HCEC 1CT (cell line): ENCODE measurements at places on chromosomes 2 and 18.

DNA sequence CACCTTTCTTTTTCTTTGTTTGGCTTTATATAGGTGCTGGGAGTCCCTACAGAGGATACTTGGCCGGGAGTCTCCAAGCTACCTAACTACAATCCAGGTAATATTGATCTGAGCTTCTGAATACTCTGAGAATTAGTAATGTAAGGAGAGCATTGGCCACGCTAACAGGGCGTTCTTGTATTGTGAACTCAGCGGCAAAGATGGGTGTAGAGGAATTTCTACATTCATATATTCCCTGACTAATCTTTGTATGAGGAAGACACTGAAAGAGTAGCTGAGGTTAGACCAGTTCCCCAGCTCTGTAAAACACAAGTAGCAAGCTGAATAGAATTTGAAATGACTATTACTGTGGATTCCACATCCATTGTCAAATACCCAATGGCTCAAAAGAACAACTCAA, 48.5 kb downstream of the CDK15 start:
- peak; percentile 80 for DNase-seq

DNA sequence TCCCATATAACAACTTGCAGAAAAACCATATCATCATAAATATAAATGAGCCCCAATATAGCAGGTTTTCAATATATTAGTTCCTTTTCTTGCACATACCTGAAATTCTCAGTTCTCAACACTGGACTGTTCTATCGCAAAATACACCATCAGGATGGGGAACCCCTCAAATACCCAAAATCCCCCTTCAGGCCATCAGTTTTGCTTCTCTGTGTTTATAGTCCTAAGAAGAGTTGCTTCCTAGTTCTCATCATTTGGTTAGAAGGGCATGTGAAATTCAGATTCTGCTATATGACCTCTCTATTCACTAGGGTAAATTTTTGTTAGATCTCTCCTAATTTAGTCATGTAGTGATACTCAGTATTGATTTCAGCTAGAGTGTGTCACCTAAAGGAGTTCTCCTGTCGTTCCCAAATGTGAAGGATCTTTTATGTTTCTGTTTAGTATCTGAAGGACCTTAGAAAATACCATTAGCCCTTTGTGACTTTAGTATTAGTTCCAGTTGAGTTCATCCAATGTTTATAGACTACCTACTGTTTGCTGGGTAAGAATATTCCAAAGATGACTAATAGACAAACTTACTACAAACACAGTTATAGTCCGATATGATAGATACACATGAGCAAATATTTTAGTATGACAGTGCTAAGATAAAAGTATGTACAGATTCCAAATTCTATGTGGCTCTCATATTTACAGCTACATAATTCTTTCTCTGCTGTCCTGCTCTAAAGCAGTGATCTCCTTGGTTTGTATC, 115.8 kb downstream of the TTC27 start:
- peak; percentile 42 for DNase-seq

DNA sequence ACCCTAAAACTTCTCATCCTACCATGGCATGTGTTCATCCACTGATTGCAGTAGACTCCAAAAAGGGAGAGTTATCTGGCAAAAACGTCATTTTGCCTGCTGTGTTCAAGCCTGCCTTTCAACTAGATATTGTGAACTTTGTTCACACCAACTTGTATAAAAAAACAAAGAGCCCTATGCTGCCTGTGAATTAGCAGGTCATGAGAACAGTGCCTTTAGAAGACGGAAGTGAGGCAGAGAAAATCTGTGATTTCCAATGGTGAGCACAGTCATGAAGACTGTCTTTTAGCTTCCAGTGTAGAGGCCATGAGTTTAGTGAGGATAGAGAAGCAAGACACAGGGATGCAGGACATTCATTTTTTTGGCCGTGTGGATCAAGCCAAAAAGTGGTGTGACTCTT, 103.6 kb upstream of the PGAP1 start:
- no peak for DNase-seq

DNA sequence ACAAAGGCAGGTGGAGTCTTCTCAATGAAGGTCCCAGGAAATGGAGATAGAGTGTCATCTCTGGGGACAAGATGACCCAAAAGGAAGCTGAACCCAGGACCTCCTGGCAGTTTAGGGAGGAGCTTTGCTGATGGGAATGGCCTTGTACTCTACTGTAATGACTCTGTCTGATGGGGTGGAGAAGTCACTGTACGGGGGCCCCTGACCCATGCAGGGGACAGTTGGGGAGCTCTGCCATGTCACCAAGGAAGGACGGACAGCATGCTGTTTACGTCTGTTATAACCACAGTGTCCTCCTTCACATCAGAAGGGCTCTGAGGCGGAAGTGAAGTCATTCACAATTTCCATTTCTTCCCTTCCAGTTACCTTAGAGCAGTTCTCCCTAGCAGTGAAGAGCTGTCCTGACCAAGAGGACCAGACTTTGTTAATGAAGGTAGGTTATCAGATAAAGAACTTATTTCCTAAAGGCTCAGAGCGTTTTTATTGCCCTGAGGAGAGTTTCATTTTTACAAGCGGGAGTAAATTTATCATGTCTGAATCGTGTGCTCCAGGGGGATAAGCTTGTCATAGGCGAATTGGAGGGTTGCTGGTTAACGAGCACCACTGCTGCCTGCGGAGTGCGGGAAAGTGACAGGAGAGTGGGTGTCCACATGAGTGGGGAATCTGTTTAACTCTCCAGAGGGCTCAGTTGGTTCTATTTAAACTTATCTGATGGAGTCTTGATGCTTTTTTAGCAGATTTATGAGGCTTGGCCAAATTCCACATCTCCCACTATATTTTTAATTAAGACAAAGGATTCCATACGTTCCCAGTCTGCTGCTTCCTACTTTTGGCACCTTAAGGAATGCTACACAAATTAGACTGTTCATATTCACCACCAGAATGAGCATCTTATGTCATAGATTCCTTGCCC, 71.6 kb upstream of the BCL2L11 start:
- no peak for DNase-seq

DNA sequence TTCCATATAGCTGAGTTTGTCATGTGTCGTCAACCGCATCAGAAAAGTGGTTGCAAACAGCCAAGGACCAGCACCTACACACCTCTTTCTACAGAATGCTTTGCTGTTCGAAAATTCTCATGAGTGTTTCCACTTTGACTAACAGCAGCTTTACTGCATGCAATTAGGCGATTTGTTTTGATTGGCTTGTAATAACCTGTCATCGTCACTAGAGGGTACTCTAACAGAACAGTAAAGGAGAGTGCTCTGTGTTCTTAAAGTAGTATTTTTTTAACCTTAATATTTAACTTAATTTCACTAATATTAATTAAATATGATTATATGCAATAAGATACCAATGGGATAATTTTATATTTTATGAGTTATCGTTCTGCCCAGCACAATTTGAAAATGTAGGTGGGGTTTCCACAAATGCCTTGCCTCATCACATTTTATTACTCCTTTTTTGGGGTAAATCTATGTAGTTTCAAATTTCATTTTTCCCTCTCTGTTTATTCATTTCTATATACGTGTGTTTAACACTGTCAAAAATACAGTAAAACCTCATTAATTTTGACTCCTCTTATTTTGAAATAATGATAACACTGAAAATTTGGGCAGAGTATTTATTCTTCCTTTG, 502.2 kb downstream of the NRXN1 start:
- peak; percentile 37 for DNase-seq

GRCh38 chr2:28419443-28420270, 27.0 kb downstream of the FOSL2 start:
- no peak for DNase-seq

DNA sequence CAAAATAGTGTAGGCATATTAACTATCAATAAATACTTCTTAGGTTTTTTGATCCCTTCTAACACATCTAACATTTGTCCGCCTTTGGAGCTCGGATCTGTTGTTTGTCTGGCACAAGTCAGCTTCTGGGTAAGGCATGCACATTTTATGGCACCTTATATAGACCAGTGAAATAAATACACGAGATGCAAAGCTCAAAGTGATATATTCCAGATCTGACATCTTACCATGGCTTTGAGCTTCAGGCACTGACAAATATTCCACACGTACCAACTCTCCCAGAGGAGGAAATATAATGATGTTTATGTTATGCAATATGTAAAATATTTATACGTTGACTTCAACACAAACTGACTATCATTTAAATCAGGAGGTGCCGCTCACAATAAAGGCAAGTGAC, 430.1 kb upstream of the SMIM21 start:
- DNase-seq, result no peak

DNA sequence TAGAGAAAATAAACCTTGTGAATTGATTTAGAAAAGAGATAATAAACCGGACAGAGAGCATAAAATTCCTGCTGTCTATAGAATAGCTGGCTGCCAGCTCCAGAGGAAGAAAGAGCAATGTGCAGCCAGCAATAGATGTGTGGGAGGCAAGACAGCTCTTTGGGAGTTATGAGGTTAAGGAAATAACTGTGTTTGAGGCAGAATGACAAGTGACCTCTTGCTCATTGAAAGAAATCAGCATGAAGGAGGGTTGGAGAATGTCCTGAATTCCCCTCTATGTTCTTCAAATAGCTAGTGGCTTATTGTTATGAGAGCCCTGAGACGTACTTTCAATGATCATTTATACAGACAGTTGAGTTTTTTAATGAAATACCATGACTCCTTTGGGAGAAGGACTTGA, 1009.9 kb upstream of the NXPH2 start:
- no peak for DNase-seq

GRCh38 chr18:44887227-44887631, 206.5 kb downstream of the SETBP1 start:
- no peak for DNase-seq

- no peak for DNase-seq
These were observed 280.0 kb downstream of the FIGN start for GRCh38 chr2:163455815-163456214.

GRCh38 chr2:208565690-208566416, 159.3 kb downstream of the PTH2R start:
- no peak for DNase-seq

DNA sequence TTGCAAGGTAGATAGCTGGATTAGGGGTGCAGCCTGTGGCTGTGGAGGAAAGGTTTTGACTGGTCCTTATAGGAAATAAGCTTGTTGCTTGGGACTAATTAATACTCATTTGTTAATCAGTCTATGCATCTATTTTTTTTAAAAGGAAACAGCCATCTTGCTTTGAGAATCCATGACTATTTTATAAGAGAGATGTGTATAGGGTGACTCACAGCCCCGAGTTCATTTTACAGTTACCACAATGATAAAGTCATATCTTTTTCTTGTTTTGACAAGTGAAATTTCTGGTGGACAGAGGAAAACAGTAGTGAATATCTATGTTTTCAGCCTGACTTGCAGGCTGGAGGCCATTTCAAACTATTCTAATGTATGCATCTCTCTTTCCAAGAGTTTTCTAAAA, 193.5 kb upstream of the CCDC68 start:
- peak; percentile 8 for DNase-seq

GRCh38 chr2:186345745-186346144, 140.3 kb upstream of the ZC3H15 start:
- no peak for DNase-seq

DNA sequence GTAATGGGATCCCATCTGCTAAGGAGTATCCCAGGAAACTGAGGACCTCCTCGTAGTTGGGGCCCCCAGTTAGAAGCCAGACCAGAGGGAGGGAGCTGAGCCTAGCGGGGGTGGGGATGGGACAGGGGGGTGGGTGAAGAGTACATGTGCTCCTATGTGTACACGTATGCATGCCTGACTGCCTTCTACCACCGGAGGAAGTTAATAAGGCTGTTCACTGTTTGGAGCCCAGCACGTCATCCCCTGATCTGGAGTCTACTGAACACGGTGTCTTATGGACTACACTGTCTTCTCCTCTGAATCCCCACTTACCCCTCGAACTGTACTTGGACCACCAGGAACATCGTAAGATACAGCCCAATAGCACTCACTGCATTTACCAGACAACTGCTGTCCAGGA, 68.5 kb downstream of the SFXN5 start:
- no peak for DNase-seq

- no peak for DNase-seq
These were observed 999.8 kb upstream of the GYPC start for GRCh38 chr2:125656190-125656589.
